ENCODE measurements at places on chromosomes 12 and 14.

GRCh38 chr14:89957791-89958190 is 2.1 kb downstream of the TDP1 start:
- no peak for DNase-seq

GRCh38 chr14:101191101-101191720 is 287.7 kb upstream of the RTL1 start:
- DNase-seq: no peak

GRCh38 chr12:39835517-39836489 is 216.2 kb upstream of the ABCD2 start:
- no peak for DNase-seq

DNA sequence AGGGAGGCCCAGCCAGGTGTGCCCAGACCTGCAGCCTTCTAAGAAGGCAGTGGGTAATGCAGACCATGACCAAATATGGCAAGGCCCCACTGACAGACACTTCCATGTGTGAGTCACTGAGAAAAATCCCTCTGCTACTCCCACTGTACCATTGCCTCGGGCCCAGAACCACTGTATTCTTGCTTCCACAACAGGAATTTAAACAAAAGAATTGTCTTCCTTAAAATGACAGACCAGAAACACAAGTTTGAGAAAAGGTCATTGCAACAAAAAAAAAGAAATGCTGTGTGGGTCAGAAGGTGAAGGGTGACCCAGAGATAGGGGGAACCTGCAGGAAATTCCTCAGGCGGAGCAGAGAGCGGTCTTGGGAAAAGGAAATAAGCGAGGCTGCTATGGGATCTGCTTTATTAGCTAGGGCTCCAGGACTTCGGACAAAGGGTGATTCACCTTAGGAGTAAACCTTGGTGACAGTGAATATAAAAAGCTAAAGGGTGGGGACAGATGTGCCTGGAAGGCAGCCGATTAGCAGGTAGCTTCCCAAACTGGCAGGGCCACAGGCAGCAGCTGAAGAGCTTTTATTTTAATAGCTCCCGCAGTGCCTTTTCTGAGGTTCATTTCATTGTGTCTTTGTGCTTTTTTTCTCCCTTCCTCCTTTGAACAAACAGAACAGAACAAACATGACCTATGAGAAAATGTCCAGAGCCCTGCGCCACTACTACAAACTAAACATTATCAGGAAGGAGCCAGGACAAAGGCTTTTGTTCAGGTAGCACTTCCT is 185.3 kb upstream of the BCL2L14 start:
- DNase-seq: no peak

- no peak for DNase-seq
Measured at GRCh38 chr12:78494911-78495310, 369.7 kb upstream of the SYT1 start.

- no peak for DNase-seq
Measured at GRCh38 chr14:24398653-24399446, at the start of gene NYNRIN. Gene NYNRIN (plus strand): TSS chr14:24399003. CDS start chr14:24399247, 244 bp downstream.

Measured in C1 segment of cervical spinal cord (tissue), 14 donors.